ENCODE measurements at places on chromosomes 6 and 20. TPM values are rescaled to one million over a fixed set of nuclear protein-coding genes. Genes with fewer than 3 reads are reported as not detected.
A peak's percentile ranks its signal among the peaks of the same experiment; 100 is the strongest.

GRCh38 chr6:34529665-34530327 lies 26.3 kb downstream of the SPDEF start:
- no peak overlapping the region for H3K4me3 ChIP-seq
- no peak overlapping the region for H3K27ac ChIP-seq
- DNase-seq, result no peak
- peaks cover 7% of the 10 kb centered on the region for H3K4me1 ChIP-seq
- H3K27me3 ChIP-seq, result no peaks in the 10 kb centered on the region
- H3K36me3 ChIP-seq, result no peaks in the 10 kb centered on the region

SNAP25 gene
- not detected for total RNA-seq

DNA sequence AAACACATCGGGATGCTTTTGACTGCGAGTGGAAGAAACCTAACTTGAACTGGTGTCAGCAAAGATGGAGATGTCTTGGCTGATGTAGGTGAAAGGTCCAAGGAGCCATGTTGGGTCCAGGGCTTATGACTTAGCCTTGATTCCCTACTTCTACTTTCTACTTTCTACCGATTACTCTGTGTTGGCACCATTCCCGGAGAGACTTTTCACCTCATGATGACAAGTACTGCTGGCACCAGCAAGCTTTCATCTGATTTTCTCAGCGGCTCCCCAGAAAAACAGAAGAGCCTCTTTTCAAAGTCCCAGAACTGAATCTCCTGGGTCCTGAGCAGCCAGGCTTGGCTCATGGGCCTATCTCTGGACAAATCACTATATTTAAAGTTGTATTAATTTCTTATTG lies 4.9 kb upstream of the EDN3 start:
- DNase-seq, result no peak
- H3K4me1 ChIP-seq, result peaks cover 11% of the 10 kb centered on the region
- H3K27me3 ChIP-seq, result peaks cover 57% of the 10 kb centered on the region
- no peak overlapping the region for H3K4me3 ChIP-seq

MOXD1 gene
- total RNA-seq, result not detected

DNA sequence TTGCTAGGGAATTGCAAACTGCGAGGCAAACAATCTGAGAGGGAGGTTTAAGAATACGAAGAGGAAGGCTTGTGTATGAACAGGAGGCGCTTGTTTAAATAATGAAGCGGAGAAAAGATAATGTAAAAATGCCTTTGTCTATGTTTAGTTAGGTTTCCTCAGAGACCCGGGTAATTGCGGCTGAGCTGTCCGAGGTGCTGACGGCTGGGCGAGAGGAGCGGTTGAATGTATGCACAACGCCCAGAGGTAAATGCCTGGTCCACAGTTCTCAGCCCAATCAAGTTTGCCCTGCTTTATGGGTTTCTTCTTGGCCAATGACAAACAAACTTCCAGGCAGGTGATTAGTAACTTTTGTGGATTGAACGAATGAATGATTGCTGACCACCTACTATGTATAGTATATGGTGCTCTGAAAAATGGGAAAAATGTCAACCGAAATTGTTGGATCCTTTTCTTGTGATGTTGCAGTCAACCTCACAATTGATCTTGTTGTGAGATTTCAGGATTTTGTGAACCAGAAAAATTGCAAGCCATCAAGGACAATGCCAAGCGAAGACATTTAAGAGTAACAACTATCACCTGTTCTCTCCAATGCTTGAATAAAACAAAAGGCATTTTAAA lies 38.3 kb upstream of the SLC32A1 start:
- no peaks in the 10 kb centered on the region for H3K36me3 ChIP-seq
- no peak overlapping the region for H3K4me3 ChIP-seq
- DNase-seq, result peak; percentile 75
- peaks cover 14% of the 10 kb centered on the region for H3K27me3 ChIP-seq
- no peak overlapping the region for H3K27ac ChIP-seq

DNA sequence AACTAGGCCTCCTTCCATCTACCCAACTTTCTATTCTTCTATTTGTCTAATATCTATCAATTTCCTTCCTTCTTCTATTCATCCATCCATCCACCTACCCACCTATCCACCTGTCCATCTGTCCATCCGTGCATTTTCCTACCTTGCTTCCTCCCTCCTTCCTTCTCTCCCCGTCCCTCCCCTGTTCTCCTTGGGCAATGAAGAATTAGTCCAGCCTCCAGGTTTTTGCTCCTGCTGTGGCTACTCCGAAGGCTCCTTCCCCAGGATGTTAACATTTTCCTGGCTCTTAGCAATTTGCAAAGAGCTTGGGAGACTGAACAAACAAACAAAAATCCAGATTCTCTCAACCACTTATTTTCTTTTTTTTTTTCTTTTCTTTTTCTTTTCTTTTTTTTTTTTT lies 81.6 kb downstream of the KCNB1 start:
- peaks cover 8% of the 10 kb centered on the region for H3K27me3 ChIP-seq
- H3K36me3 ChIP-seq, result no peaks in the 10 kb centered on the region
- no peaks in the 10 kb centered on the region for H3K4me1 ChIP-seq
- no peak overlapping the region for H3K4me3 ChIP-seq
- no peak overlapping the region for H3K27ac ChIP-seq
- no peak for DNase-seq

DNA sequence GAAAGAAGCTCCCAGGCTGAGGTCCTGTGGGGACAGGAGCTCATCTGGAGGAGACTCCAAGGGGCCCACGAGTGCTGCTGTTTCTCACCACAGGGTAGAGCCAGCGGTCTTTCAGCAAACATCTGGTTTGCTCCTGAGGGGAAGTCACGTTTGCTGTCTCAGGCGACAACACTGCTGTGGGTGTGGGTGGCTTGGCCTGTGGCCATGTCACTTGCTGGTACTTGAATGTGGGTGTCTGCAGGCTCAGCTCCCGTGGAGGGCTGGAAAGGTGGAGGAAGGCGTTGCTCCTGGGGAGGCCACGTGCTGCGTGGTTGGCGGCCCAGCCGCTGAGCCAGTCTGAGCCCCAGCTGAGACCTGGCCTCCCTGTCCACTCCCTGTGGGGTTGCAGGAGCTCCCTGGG lies 52.8 kb upstream of the MPC1 start:
- H3K4me3 ChIP-seq, result no peak overlapping the region
- peaks cover 14% of the 10 kb centered on the region for H3K27me3 ChIP-seq
- H3K27ac ChIP-seq, result no peak overlapping the region
- H3K4me1 ChIP-seq, result peaks cover 17% of the 10 kb centered on the region
- DNase-seq, result peak; percentile 37

DNA sequence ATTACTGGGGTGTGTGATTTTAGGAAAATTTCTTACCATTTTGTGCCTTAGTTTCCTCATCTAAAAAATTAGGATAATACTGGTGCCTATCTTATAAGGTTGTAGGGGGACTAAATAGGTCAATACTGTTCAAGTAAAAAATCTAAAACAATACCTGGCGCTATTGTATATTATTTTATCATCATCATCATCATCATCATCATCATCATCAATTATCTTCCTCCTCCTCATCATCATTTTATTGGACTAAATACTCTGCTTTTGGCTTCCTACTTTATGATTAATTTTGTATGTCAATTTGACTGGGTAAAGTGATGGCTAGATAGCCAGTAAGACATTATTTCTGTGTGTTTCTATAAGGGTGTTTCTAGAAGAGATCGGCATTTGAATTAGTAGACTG lies 435.5 kb downstream of the DHX35 start:
- H3K4me1 ChIP-seq, result no peaks in the 10 kb centered on the region
- no peaks in the 10 kb centered on the region for H3K36me3 ChIP-seq
- no peak overlapping the region for H3K27ac ChIP-seq
- H3K27me3 ChIP-seq, result no peaks in the 10 kb centered on the region
- DNase-seq, result no peak
- no peak overlapping the region for H3K4me3 ChIP-seq

SULF2 gene
- total RNA-seq, result 0.58 TPM

DNA sequence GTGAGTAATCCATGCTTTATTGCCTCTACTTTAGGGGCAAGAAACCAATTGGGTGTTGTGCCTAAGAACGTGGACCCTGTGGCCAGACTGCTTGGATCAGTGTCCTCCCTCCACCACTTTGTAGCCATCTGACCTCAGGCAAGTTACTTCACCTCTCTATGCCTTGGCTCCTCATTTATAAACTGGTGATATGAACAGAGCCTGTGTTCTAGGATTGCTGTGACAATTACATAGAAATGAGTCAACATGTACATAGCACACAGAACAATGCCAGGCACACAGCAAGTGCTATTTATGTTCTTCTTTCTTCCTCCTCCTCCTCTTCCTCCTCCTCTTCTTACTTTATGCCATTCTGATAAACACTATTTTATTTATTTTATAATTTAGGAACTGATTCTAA lies 339.4 kb downstream of the CD83 start:
- H3K27ac ChIP-seq, result no peak overlapping the region
- peaks cover 15% of the 10 kb centered on the region for H3K36me3 ChIP-seq
- DNase-seq, result no peak
- no peak overlapping the region for H3K4me3 ChIP-seq
- H3K4me1 ChIP-seq, result peaks cover 48% of the 10 kb centered on the region
- H3K27me3 ChIP-seq, result no peaks in the 10 kb centered on the region

DNA sequence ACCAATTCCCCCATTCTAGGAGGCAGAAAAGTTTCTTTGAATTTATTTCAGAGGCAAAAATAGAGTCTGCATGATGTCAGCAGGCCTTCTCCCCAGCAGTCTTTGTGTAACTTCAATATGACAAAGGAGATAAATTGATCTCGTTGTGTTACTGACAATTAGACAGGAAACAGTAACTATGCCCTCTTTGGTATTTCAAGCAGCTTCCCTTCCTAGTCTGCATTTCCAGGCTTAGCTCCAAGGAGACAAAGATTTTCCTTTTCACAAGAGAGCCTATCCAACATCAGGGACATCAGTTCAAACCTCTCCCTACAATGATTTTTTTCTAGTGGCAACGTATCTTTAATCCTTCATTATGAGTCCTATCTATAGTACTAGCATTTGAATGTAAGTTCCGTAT lies 245.9 kb upstream of the HSF2 start:
- H3K4me3 ChIP-seq, result no peak overlapping the region
- DNase-seq, result no peak
- H3K4me1 ChIP-seq, result no peaks in the 10 kb centered on the region
- no peaks in the 10 kb centered on the region for H3K27me3 ChIP-seq

DNA sequence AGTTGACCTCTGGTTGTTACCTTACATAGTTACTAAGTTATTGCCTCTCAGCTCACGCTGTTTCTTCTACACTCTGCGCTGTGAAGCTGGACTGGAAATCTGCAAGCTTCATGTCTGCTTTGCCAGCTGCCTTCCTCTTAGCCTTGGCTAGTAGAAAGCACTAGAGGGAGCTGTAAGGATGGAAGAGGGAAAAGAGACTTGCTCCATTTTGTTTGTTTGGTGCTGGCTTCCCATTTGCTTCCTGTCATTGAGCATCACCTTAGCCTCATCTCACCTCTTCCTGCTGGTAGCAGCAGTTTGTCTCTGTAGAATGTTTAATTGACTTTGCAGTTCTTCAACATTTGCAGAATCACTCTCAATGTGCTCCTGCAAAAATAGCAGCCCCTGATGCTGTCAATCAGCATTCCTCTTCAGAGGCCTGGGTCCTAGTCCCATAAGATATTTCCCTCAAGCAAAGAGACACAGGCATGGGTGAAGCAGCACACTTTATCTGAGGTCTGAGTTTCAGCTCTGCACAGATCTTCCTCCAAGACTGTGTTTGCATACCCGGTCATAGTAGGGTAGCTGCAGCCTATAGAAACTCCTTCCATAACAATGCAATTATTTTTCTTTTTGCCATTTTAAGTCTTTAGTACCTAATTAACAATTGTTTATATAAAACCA lies 302.2 kb upstream of the EPHA7 start:
- no peak for DNase-seq
- no peaks in the 10 kb centered on the region for H3K4me1 ChIP-seq
- no peaks in the 10 kb centered on the region for H3K36me3 ChIP-seq
- H3K4me3 ChIP-seq, result no peak overlapping the region
- no peaks in the 10 kb centered on the region for H3K27me3 ChIP-seq

DNA sequence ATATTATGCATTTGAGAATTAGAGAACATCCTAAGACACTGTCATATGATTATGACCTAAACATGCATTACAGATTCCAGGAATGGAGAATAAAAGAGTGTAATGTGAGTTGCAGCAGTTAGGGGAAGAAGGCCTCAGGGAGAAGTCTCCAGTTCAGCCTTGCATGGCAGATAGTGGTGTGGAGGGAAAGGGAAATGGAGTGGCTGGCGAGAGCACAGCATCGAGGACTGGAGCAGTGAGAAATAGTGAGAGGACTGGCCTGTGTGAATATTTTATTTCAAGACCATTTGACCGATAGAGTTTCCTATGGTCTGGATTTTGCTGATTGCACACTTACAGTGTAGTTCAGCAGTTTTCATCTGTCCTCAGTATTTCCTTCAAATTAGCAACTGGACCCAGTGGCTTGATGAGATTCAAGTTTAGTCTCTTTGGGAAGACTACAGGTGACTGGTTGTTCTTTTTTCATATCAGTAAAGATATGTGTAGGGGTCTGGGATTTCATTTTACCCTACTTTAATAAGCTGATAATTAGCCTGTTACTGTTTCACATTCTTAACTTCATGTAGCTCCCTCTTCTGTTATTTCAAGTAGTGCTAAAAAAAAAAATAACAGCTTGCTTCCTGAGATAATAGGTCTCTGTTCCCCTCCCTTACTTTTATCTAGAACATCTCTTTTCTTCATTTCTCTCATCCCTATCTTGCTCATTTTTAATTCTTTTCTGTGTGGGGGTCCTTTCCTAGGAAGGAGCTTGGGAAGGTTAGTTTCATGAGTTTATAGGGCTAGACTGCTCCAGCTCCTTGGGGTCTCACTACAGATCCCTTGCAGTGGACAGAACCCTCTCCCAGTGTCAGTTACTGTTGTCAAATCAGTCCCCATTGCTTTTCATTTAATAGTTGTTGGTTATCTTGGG lies 27.9 kb downstream of the BLTP3A start:
- H3K4me1 ChIP-seq, result no peaks in the 10 kb centered on the region
- H3K4me3 ChIP-seq, result no peak overlapping the region
- H3K27ac ChIP-seq, result no peak overlapping the region
- H3K27me3 ChIP-seq, result no peaks in the 10 kb centered on the region

GMNN gene
- 88.4 TPM for total RNA-seq

LIME1 gene
- 165 TPM for total RNA-seq

- no peaks in the 10 kb centered on the region for H3K36me3 ChIP-seq
- DNase-seq, result no peak
- no peak overlapping the region for H3K27ac ChIP-seq
- no peak overlapping the region for H3K4me3 ChIP-seq
- H3K4me1 ChIP-seq, result peaks cover 24% of the 10 kb centered on the region
- H3K27me3 ChIP-seq, result no peaks in the 10 kb centered on the region
Observed at GRCh38 chr6:111176038-111176759, 88.9 kb downstream of the SLC16A10 start.
